HFFc6 (cell line): ENCODE measurements at places on chromosomes 11 and 22. TPM values are rescaled to one million over a fixed set of nuclear protein-coding genes. Genes with fewer than 3 reads are reported as not detected.

The SCGB1C1 gene
- total RNA-seq = not detected in 3 replicates

The TRIM48 gene
- total RNA-seq = not detected in 3 replicates

The MED15 gene
- 128 and 135 TPM in 2 replicates for total RNA-seq

The CAVIN3 gene
- total RNA-seq = 141 and 235 TPM in 2 replicates

The TUT1 gene
- total RNA-seq = 14.6 to 18.8 TPM (median 18.5 TPM) in 3 replicates

The MMP20 gene
- not detected in 2 replicates for total RNA-seq

The RNF26 gene
- 43.9 and 50.4 TPM in 2 replicates for total RNA-seq

The GLYAT gene
- total RNA-seq = not detected in 2 replicates

The MMP7 gene
- total RNA-seq = not detected in 3 replicates

The OR10A2 gene
- not detected in 3 replicates for total RNA-seq

The SLC22A25 gene
- not detected in 3 replicates for total RNA-seq

GRCh38 chr11:71200761-71201160, 51.6 kb downstream of the SHANK2 start:
- H3K27me3 ChIP-seq = peaks cover 8% of the 10 kb centered on the region
- DNase-seq = no peak
- no peak overlapping the region for H3K27ac ChIP-seq
- H3K36me3 ChIP-seq = no peaks in the 10 kb centered on the region; the same call in 1 of the 2 replicates
- no peaks in the 10 kb centered on the region for H3K4me1 ChIP-seq
- H3K4me3 ChIP-seq = no peak overlapping the region

GRCh38 chr11:60788401-60789125, 3.4 kb downstream of the MS4A10 start:
- no peaks in the 10 kb centered on the region for H3K36me3 ChIP-seq
- no peak overlapping the region for H3K27ac ChIP-seq
- DNase-seq = no peak

GRCh38 chr22:20810645-20811044, 36.7 kb downstream of the SERPIND1 start:
- no peaks in the 10 kb centered on the region for H3K27me3 ChIP-seq
- no peak overlapping the region for H3K27ac ChIP-seq
- peaks cover 45% of the 10 kb centered on the region for H3K36me3 ChIP-seq
- H3K4me1 ChIP-seq = peaks cover 20% of the 10 kb centered on the region
- DNase-seq = no peak

- H3K4me3 ChIP-seq = no peak overlapping the region
- H3K36me3 ChIP-seq = 0 out of 2 replicates have a peak, but pooled peaks cover 6% of the 10 kb centered on the region
These were observed 17.3 kb downstream of the PACS1 start for GRCh38 chr11:66087148-66087908.

GRCh38 chr11:46582588-46582987, 11.2 kb downstream of the AMBRA1 start:
- H3K4me3 ChIP-seq = no peak overlapping the region
- DNase-seq = no peak
- no peak overlapping the region for H3K27ac ChIP-seq
- peaks cover 13% of the 10 kb centered on the region for H3K4me1 ChIP-seq

GRCh38 chr11:57402188-57403002, 11.9 kb upstream of the PRG2 start:
- peaks cover 17% of the 10 kb centered on the region for H3K27me3 ChIP-seq
- no peaks in the 10 kb centered on the region; the same call in 1 of the 2 replicates for H3K36me3 ChIP-seq

GRCh38 chr11:11931461-11932055, 76.9 kb downstream of the DKK3 start:
- H3K4me3 ChIP-seq = no peak overlapping the region
- no peaks in the 10 kb centered on the region for H3K27me3 ChIP-seq
- peak overlapping the region; percentile 53; the same call in 1 of the 2 replicates for H3K27ac ChIP-seq
- peak; percentile 70 for DNase-seq
- peaks cover 47% of the 10 kb centered on the region for H3K4me1 ChIP-seq

DNA sequence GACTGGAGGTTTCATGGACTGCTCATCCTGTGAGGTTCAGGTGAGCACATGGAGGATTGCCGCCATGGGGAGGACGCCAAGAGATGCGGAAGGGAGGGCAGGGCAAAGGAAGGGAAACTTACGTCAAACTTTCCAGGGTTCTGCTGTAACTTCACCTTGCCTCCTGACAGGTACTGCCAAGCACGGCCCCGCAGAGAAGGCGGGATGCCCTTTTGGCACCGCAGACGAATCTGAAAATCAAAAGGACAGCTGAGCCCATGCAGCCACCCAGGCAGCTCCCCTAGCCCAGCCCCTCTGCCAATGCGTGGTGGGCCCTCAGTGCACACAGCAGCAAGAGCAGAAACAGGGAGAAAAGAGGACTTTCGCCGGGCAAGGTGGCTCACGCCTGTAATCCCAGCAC, 10.0 kb upstream of the CASTOR1 start:
- no peak overlapping the region for H3K27ac ChIP-seq
- H3K27me3 ChIP-seq = peaks cover 4% of the 10 kb centered on the region; the same call in 1 of the 2 replicates
- no peak overlapping the region for H3K4me3 ChIP-seq

DNA sequence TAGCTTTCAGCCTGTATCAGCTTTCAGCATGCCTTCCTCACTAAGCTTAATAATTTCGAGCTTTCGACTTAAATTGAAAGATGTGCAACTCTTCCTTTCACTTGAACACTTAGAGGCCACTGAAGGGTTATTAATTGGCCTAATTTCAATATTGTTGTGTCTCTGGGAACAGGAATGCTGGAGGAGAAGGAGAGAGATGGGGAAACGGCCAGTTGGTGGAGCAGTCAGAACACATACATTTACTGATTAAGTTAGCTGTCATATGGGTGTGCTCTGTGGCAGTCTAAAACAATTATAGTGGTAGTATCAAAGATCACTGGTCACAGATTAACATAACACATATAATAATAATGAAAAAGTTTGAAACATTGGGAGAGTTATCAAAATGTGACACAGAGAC, 106.2 kb downstream of the LRRC32 start:
- peaks cover 19% of the 10 kb centered on the region for H3K4me1 ChIP-seq
- H3K4me3 ChIP-seq = no peak overlapping the region
- H3K36me3 ChIP-seq = no peaks in the 10 kb centered on the region
- H3K27ac ChIP-seq = no peak overlapping the region

- DNase-seq = no peak
- H3K36me3 ChIP-seq = no peaks in the 10 kb centered on the region
- H3K27ac ChIP-seq = peak overlapping the region; percentile 4; the same call in 1 of the 2 replicates
- H3K4me1 ChIP-seq = peaks cover 17% of the 10 kb centered on the region
These were observed 710.8 kb downstream of the OPCML start for GRCh38 chr11:132821499-132821898.

- no peak overlapping the region for H3K4me3 ChIP-seq
- no peak overlapping the region for H3K27ac ChIP-seq
- no peak for DNase-seq
- 0 out of 2 replicates have a peak, but pooled peaks cover 5% of the 10 kb centered on the region for H3K4me1 ChIP-seq
- peaks cover 48% of the 10 kb centered on the region for H3K27me3 ChIP-seq
- no peaks in the 10 kb centered on the region for H3K36me3 ChIP-seq
These were observed 34.2 kb upstream of the CACNG2 start for GRCh38 chr22:36737776-36738175.

GRCh38 chr11:83951521-83951920, 665.4 kb upstream of the CCDC90B start:
- no peaks in the 10 kb centered on the region for H3K4me1 ChIP-seq
- H3K27ac ChIP-seq = no peak overlapping the region

DNA sequence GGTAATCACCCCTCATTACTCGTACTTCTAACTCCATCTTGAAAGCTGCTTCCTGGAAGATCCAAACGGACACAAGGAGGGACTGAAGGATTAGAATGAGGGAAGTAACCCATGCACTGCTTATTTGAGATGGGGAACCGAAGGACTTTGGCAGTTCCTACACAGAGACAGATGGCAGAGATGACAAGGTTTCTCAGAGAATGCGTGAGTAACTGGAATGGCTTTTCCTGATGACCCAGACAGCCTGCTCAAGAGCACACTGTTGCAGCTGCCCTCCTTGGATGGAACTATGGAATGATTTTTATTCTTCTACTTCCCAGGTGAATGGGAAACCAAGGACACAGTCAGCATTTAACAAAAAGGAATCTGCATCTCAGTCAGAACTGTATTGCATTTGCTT, 7.3 kb downstream of the KCNJ11 start:
- peaks cover 18% of the 10 kb centered on the region for H3K36me3 ChIP-seq
- peak overlapping the region; percentile 89 for H3K27ac ChIP-seq
- H3K27me3 ChIP-seq = no peaks in the 10 kb centered on the region; the same call in 1 of the 2 replicates
- peaks cover 47% of the 10 kb centered on the region for H3K4me1 ChIP-seq
- peak; percentile 57 for DNase-seq

DNA sequence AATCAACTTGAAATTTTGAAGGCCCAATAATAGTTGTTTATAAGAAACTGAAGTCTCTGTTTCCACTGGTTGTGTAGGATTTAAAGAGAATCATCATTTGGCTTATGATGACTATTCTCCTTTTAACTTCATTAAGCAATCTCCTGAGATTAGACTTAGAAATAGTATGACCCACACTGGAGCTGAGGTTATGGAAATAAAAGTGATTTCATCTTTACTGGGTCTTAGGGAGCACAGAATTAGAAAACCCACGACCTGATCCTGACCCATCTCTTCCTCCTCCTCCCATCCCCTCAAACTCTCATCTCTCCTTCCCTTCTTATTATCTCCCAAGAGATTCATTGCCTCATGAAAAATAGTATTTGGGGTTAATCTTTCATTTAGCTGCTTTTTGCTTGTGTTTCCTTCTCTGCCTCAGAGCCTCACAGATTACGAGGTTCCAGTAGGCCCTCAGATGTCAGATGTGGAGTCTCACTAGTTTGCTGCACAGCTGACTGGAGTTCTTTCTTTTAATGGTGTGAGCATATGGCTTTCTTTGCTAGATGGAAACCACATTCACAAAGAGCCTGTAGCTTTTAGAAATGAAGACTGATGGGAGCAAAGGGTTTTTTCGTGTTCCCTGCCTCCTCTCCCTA, 85.0 kb downstream of the ALX4 start:
- no peak overlapping the region for H3K4me3 ChIP-seq
- H3K36me3 ChIP-seq = no peaks in the 10 kb centered on the region; the same call in 1 of the 2 replicates
- H3K4me1 ChIP-seq = peaks cover 72% of the 10 kb centered on the region
- no peak for DNase-seq
- no peaks in the 10 kb centered on the region; the same call in none of the 2 replicates for H3K27me3 ChIP-seq

- no peak overlapping the region for H3K4me3 ChIP-seq
- no peak overlapping the region for H3K27ac ChIP-seq
- H3K36me3 ChIP-seq = no peaks in the 10 kb centered on the region
- no peak for DNase-seq
- no peaks in the 10 kb centered on the region for H3K4me1 ChIP-seq
These were observed 53.5 kb upstream of the SLC35C1 start for GRCh38 chr11:45751430-45751829.

DNA sequence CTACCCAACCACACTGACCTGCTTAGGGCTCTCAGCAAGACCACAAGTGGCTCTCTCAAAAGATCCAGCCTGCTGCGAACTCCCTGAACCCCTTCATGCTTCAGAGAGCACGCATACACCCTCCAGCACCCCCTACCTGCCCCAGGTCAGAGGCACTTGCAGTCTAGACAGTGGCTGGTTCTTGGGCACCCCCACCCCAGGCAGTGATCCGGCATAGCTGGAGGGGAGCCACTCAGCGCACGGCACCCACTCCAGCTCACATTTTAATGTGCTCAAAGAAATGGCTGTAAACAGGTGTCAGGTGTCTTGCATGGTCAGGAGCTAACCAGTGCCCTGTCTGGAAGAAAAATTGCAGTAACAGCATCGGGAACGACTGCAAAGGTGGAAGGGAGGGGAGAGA, 140.8 kb downstream of the PKNOX2 start:
- H3K36me3 ChIP-seq = no peaks in the 10 kb centered on the region
- H3K4me1 ChIP-seq = peaks cover 12% of the 10 kb centered on the region
- no peak for DNase-seq
- no peak overlapping the region for H3K4me3 ChIP-seq

DNA sequence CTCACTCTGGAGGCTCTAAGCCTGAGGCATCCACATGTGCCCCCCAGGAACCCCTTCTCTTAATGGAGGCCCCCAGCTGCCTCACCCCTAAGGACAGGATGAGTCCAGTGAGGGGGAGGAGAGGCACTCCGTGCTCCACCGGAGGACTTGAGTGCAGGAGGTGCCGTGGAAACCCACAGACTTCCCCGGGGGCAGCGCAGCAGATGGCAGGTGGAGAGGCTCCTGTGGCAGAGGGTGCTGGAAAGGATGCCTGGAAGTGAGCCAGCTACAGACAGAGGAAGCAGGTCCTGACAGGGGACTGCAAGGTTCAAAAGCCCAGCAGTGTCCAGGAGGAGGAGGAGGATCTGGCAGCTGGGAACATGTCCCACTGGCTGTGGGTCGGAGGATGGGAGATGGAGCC, 1384.0 kb downstream of the TBC1D22A start:
- no peaks in the 10 kb centered on the region for H3K4me1 ChIP-seq
- H3K27ac ChIP-seq = no peak overlapping the region
- no peak for DNase-seq
- H3K36me3 ChIP-seq = peaks cover 14% of the 10 kb centered on the region; the same call in 1 of the 2 replicates
- H3K27me3 ChIP-seq = peaks cover 1% of the 10 kb centered on the region

DNA sequence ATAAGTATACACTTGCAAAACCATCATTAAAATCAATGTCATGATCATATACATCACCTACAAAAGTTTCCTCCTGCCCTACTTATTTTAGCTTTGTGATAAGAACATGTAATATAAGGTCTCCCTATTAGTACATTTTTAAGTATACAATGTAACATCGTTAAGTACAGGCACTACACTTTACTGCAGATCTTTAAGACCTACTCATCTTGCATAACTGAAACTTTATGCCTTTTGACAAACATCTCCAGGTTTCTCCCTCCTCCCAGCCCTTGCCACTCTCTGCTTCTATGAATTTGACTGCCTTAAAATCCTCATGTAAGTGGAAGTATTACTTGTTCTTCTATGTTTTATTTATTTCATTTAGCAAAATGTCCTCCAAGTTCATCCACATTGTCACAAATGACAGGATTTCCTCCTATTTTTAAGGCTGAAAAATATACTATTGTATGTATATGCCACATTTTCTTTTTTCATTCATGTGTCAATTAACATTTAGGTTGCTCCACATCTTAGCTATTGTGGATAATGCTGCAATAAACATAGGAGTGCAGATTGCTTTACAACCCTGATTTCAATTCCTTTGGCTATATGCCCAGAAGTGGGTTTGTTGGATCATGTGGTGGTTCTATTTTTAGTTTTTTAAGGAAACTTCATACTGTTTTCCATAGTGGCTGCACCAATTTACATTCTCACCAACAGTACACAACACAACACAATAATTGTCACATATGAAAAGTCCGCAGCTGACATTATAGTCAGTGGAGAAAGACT, 471.1 kb upstream of the ANO3 start:
- DNase-seq = no peak
- H3K4me3 ChIP-seq = no peak overlapping the region
- H3K4me1 ChIP-seq = no peaks in the 10 kb centered on the region
- H3K27me3 ChIP-seq = peaks cover 2% of the 10 kb centered on the region; the same call in 1 of the 2 replicates
- no peaks in the 10 kb centered on the region for H3K36me3 ChIP-seq

DNA sequence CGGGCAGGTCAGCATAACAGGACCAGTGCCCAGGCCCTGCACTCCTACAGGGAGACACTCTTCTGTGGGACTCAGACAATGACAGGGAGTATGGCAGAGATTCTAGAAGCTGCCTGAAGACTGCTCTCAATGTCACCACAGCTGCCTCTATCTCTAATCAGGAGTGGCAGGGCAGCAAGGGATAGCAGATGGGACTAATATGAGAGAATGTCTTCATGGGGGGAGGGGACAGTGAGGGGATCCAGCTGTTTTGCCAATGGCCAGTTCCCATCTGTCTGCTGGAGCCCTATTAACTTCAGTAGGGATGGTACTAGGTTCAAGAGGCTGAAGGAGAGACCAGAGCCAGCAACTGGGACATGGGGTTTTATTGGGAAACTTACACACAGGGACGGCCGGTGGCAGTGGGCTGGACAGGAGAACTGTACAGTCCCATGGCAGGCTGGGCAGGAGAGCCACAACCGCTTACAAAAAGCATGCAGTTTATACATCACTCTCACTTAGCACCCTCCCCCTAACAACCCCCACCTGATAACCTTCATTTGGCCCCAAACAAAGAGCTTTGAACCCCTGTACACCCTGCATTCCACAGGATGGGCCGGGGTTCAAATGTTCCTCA, 2.5 kb upstream of the CD82 start:
- no peak for DNase-seq
- H3K4me1 ChIP-seq = peaks cover 17% of the 10 kb centered on the region
- H3K36me3 ChIP-seq = no peaks in the 10 kb centered on the region
